Osteocyte (in vitro differentiated cells): ENCODE measurements at places on chromosomes 13 and 19.
A peak's percentile ranks its signal among the peaks of the same experiment; 100 is the strongest.

DNA sequence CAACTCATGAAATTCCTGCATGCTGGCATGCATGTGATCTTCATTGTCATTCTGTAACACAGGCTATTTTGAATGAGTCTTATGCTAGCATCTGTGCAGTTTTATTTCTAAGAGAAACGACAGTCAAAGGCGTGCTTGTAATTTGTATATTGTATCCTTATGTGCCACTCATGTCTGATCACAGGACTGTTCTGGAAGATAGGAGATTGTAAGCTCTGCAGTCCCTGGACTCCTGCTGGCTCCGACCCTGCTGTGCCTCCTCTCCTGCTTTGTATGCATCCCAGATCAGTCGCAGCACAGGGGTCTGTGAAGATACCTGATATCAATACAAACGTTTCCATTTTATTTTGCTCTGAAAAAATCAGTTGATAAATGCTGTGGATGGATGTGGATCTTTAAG, 653.1 kb downstream of the LIG4 start:
- DNase-seq: no peak

- peak; percentile 96 for DNase-seq
Observed at GRCh38 chr19:11242864-11243797, 3.7 kb downstream of the ANGPTL8 start.

GRCh38 chr13:53136554-53137215, 108.1 kb downstream of the OLFM4 start:
- DNase-seq: no peak

DNA sequence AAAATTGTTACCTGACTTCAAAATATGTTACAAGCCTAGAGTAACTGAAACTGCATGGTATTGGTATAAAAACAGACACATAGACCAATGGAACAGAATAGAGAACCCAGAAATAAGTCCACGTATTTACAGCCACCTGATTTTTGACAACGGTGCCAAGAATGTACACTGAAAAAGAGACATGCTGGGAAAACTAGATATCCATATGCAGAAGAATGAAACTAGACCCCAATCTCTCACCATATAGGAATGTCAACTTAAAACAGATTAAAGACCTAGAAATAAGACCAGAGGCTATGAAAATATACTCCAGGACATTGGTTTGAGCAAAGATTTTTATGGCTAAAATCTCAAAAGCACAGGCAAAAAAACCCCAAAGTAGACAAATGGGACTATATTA, 76.5 kb downstream of the LATS2 start:
- no peak for DNase-seq

DNA sequence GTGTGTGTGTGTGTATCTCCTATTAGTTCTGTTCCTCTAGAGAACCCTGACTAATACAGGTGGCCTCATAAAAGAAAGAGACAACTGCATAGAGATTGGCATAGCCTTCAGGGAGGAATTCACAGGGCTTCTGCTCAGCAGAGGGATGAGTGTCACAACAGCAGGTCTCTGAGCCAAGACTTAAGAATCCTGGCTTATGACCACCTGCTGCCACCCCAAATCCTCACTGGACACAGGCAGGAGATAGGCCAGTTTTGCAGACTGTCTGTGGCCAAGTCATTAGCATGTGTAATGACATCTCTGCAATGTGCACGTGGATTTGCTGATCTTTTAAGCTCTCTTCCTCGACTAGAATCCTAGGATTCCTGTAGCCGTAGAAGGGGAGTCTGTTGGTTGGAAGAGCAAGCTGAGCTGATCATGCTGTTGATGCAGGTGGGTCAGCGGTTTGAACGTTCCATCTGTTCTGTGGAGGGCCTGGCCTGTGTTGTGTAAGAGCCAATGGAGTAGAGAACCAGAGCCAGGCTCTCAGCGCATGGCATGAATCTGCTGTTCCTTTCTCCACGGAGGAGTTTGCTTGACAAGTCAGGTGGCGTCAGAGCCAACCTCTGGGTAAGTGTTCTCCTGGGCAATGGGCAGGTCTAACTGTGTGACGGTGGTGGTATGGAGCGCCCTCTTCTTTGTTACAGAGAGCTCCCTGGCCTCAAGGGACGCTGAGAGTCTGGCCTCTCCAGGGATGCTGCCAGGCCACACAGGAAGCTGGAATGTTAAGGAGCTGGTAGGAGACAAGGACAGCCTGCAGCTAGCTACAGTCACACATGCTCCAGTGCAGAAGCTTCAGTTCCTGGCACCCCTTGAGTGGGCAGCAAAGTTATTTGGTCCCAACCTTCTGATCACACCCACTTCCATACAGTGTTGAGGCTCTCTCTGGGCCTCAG, 503.1 kb downstream of the FOXO1 start:
- DNase-seq: no peak

- DNase-seq: no peak
Observed at GRCh38 chr19:34351382-34351826, 13.6 kb upstream of the GPI start.

DNA sequence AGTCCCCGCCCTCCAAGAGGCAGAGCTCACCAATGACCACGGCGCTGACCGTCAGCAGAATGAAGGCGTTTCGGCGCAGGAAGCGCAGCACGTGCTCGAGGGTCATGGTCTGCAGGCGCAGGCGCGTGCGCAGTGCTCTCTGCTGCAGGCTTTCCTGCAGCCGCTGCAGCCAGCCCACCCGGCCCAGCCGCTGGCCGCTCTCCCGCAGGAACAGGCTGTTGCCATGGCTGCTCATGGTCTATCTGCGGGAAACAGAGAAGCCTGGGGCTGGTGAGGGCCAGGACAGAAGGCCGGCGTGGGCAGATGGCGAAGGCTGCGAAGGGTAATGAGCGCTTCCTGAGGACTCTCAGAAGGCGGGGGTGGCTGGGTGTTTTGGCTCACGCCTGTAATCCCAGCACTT, 7.0 kb downstream of the SLC1A6 start:
- DNase-seq: no peak

- DNase-seq: no peak
Observed at GRCh38 chr13:40613914-40614313, 52.5 kb downstream of the FOXO1 start.

DNA sequence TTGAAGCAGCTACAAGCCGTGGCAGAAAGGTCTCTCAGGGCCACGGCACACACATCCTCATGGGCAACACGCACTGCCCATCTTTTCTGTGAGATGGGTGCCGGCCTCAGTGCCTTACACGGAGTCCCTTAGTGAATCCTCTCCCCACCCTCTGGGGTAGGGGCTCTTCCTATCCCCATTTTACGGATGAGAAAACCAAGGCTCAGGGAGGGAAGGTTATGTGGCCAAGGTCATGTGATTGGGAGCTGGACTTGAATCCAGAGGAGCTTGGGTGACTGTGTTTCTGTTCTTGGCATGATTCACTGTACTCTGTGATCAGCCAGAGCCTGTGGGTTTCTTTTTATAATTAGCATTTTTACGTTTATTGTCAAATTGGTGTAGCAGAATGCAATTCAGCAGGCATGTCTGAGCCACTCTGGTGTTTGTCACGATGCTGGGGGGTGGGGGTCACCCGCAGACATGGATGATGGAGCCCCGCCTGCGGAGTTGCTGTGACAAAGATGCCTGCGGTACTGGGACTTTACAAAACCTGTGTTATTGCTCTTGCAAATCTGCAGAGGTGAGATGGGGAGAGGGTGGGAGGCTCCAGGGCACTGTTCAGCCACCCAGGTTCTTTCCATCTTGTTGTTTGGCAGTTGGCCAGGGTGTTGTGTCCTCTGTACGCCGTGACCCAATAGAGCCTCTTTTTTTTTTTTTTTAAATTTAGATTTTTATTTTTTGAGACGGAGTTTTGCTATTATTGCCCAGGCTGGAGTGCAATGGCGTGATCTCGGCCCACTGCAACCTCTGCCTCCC, 4.5 kb downstream of the SCN1B start:
- no peak for DNase-seq

DNA sequence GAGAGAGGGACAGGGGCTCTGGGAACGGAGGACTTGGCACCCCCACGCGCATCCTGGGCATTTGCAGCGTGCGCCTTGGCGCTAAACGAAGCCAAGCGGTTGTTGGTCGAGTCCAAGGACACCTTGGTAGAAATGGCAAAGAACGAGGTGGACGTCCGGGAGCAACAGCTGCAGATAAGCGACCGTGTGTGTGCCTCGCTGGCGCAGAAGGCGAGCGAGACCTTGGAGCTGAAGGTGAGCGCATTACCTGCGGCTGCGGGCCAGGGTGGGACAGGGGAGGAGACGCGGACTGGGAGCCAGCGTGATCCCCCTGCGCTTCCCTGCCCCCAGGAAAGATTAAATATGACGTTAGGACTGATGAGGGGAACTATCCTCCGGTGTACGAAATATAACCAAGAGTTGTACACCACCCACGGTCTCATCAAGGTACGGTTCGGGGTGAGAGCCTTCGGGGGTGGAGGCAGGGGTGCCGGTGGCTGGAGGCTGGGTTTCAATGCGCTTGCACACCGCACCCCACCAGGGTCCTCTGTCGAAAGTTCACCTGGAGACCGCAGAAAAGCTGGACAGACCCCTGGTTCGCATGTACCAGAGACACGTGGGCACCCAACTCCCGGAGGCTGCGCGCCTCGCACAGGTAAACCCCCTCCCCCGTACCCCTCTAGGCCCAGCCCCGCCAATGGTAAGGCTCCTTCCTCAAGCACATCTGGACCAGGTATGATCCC, 27.8 kb upstream of the CASP14 start:
- DNase-seq: no peak

GRCh38 chr13:44879452-44880058, 109.7 kb downstream of the NUFIP1 start:
- DNase-seq: no peak

DNA sequence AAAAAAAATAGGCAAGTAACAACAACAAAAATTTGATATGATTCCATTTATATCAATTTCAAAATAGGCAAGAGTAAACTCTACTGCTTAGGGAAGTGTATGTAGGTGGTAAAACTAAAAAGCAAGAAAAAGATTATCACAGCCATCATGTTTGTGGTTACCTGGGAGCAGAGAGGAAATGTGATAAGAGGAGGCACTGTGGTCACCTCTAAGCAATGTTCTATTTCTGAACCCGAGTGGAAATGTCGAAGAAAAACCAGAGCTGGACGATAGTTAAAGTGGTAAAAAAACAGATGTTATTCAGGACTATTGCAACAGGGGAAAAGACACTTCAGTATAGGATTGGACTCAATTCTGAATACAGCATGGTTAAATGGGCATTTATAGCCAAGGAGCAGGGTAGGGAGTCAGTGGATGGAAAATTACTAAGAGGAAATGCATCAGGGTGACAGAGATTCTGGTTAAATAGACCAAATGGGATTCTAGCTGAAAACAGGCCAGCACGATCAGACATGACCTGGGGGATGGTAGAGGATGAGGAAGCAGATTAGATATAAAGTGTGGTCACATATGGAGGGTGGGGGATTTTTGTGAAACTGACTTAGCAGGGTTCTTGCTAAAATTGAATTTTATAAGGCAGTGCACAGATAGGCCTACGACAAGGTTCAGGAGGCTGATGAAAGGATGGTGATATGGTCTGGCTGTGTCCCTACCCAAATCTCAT, 6.0 kb upstream of the TEX30 start:
- no peak for DNase-seq

DNA sequence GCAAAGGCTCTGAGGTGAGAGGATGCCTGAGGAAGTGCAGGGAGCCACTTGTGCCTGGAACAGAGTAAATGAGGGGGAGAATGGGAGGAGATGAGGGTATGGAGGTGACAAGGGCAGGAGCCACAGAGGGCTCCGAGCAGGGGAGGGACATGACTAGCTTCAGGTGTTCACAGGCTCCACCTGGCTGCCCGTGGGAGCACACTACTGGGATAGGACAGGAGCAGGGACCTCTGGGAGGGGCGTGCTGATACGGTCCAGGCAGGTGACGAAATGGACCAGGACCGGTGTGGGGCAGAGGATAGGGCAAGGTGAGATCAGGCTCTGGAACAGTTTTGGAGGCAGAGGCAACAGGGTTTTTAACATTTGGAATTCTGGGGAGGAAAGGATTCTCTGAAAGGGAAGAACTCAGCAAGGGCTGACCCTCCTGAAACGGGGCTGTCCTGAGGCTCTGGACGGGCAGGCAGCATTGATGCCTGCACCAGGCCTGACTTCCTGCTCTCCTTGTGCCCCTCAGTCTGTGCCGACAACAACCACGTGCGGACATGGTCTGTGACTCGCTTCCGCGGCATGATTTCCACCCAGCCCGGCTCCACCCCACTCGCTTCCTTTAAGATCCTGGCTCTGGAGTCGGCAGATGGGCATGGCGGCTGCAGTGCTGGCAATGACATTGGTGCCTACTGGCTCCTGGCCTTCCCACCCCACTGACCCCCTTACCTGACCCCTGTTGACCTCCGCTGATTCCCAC, 11.6 kb downstream of the SHKBP1 start:
- no peak for DNase-seq

DNA sequence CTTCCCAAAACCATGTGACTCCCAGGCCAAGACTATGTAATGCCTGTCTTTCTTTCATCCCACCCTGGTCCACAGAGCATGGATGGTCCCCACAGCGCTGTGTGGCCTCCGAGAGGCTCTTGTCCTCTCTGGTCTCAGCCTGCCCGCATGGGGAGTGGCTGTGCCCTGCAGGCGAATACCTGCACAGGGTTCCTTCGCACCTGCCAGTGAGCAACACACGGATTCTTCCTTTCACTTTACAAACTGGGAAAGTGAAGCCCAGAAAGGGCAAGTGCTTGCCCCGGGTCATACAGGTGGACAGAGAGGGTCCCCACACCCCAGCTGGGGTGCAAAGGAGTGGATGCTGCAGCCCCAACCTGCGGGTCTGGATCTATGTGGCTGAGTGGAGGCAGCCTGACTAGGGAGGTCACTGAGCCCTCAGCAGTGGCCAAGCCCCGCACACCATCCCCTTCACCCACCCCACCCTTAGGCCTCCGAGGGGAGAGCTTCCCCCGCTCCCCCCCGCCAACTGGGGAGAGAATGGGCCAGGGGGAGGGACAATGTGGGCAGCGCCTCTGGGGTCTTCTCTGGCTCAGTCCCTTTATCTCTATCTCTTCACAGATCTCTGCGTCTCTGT, 747 bp upstream of the MARK4 start:
- no peak for DNase-seq

DNA sequence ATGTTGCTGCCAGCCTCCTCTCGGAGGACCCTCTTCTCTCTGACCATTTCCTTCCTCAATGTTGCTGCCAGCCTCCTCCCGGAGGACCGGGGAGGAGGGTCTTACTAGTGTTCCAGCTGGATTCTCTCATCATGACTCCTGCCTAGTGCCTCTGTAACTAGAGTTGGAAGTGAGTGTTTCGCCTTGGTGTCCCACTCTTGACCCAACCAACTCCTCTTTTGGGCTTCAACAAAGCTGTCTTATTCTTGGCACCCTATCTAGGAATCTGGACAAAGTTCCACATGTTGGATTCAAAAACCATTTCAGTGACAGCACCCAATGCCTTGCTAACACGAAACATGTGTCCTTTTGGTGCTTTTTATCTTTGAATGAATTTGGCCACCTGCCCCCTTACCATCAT, 165.4 kb downstream of the GPC5 start:
- DNase-seq: no peak

- peak; percentile 66 for DNase-seq
Observed at GRCh38 chr13:113216254-113217048, 7.0 kb downstream of the CUL4A start.

DNA sequence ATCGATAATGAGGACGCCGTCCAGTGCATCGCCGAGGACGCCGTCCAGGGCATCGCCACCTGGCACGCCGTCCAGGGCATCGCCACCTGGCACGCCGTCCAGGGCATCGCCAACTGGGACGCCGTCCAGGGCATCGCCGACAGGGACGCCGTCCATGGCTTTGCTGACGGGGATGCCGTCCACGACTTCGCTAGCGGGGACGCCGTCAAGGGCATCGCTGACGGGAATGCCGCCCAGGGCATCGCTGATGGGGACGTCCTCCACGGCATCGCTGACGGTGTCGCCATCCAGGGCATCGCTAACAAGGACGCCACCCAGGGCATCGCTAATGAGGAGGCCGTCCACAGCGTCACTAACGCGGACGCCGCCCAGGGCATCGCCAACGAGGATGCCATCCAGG, 946.5 kb downstream of the TUBA3C start:
- DNase-seq: no peak

GRCh38 chr19:35267353-35267817, 1.4 kb upstream of the USF2 start:
- DNase-seq: no peak
